ENCODE measurements at places on chromosomes 7 and 10.

GRCh38 chr10:118246332-118247295 lies 95.5 kb downstream of the FAM204A start:
- no peak for DNase-seq

GRCh38 chr7:149764481-149765398 lies 8.6 kb downstream of the ZNF467 start:
- no peak for DNase-seq

DNA sequence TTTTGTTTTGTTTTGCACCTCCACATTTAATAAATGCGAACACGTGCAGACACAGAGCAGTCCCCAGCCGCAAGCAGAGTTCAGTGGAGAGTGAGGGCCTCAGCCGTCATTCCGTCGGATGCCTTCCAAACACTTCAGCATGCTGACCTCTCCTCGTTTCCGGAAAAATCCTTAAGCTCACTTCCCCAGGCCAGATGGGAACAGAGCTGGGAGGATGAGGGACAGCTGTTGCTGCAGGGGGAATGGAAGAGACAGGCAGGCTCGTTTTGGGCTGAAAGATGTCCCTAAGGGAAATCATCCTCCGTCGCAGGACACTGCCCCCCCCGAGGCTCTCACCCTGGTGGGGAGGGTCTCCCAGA lies 17.2 kb upstream of the FGFR2 start:
- no peak for DNase-seq

GRCh38 chr10:86099542-86100334 lies 266.9 kb downstream of the GRID1 start:
- no peak for DNase-seq

- no peak for DNase-seq
These were observed 47.5 kb downstream of the PLCE1 start for GRCh38 chr10:94041206-94041605.

DNA sequence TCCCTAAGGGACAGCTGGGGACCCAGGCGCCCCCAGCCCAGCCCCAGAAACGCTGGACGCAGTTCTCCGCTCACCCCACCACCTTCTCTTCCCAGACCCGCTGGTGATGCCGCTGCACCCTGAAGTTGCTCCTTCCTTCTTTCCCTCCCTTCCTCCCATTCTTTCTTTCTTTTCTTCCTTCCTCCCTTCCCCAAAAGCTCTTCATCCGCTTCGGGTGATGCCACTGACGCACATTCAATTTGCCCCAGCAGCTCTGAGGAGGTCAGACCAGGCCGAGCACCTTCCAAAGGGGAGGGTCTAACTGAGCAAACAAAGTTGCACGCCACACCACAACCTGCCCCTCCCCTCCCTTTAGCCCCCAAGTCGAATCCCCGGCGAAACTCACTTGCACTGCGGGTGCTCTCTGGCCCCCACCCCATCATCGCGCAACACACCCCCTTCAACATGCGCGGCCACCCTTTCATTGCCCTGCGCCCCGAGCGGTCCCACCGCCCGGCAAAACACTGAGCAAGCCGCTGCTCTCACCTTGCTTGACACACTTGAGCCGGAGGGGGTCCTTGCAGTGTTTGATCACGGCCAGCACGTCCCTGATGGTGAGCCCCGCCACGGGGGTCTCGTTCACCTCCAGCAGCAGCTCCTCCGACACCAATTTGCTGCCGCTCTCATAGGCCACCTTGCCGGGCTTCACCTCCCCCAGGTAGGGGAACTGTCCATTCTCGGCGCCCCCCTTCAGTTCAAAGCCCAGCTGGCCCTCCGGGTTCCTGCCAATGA lies 787 bp downstream of the MAGI2 start:
- DNase-seq = no peak

GRCh38 chr7:124724507-124725192 lies 40.9 kb downstream of the GPR37 start:
- no peak for DNase-seq

DNA sequence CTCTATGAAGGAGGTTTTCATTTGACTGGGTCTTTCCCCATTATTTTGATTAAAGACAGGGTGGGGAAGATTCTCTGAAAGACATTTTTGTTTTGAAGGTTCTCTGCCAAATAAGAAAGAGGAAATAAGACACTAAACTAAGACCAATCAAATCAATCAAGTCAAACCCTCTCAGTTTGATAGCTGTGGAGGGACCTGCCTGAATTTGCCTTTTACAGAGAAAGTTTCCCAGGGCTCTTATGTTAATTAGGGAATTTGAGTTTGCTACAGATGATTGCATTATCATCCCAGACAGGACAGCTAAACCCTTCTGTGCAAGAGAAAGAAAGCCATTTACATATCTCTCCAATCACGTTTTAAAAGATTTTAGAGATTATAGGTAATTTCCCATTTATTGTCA lies 80.0 kb downstream of the CSTF2T start:
- DNase-seq = no peak

GRCh38 chr10:14519785-14520184 lies 189.1 kb upstream of the FRMD4A start:
- no peak for DNase-seq

DNA sequence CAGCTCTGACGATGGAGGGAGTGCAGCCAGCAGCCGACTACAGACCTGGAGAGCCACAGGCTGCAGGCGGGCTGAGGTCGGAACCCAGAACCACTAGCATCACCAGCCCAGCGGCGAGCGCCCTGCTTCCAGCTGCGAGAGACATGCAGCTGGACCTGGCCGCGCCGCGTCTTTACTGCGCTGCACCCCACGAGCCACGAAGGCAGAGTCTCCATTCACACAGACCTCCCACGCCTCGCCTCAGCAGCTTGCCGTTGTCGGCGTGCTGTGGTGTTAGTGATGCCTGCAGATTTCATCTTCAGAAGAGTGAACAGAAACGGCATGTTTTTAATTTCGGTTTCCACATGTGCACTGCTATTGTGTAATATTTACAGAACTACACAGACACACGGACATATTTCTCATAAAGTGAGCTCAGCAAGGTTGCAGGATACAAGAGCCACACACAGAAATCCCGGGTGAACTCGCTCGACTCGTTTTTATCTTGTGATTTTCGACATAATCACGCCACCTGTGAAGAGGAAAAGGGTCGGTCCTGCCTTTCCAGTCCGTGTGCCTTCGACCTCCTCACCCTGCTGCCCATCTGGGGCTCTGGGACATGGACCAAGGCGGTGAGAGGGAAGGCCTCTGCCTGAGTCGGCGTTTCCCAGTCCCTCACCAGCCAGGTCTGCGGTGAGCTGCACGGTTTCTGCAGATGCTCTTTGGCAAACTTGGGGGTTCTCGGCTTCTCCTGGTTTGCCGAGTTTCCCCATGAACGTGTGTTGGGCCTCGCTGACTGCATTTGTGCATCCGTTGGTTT lies 252.2 kb downstream of the ELFN1 start:
- peak; percentile 52 for DNase-seq

- DNase-seq = no peak
These were observed 625.3 kb downstream of the PARD3 start for GRCh38 chr10:34189830-34190229.

GRCh38 chr10:116670706-116671105 lies 50.0 kb downstream of the PNLIPRP2 start:
- no peak for DNase-seq

DNA sequence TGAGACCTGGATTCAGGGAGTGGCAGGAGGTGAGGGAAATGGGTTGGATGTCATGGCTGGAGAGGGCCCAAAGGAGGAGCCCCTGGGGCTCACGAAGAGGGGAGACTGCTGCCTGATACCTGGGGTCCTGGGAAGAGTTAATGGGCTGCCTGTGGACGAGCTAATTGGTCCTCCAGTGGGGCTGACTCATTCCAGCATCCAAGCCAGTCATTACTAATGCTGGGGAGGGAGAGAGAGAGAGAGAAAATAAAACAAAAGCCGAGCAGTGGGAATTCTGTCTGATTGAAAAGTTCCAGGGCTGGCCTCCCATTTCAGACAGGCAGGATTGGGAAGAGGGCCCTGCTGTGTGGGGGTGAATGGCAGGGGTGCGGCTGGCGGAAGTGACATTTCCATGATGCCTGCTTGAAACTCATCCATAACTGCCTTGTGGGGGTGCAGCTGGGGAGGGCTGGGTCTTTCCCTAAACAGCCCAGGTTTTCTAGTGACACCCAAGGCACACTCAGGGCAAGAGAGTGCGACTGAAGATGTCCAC lies 297.8 kb downstream of the RPS24 start:
- DNase-seq = no peak
